Daoy (cell line): ENCODE measurements at places on chromosomes 3 and 15. TPM values are rescaled to one million over a fixed set of nuclear protein-coding genes. Genes with fewer than 3 reads are reported as not detected.

ZNF662 gene
- total RNA-seq: 0.30 and 0.80 TPM in 2 replicates

SLC35G2 gene
- total RNA-seq: 15.6 and 25.0 TPM in 2 replicates

FETUB gene
- total RNA-seq: not detected in 2 replicates

SLC9C1 gene
- total RNA-seq: not detected in 2 replicates

ZIC4 gene
- 0.17 TPM in 1 of 2 replicates, not detected in the other for total RNA-seq

BTLA gene
- not detected in 2 replicates for total RNA-seq

ATP10A gene
- total RNA-seq: 2.5 and 7.5 TPM in 2 replicates

GPR149 gene
- not detected in 2 replicates for total RNA-seq

MAP1A gene
- total RNA-seq: 2.7 and 3.2 TPM in 2 replicates

FANCI gene
- total RNA-seq: 39.1 and 72.2 TPM in 2 replicates

KLHL6 gene
- total RNA-seq: not detected in 2 replicates
